Esophagus muscularis mucosa (tissue), 4 donors: ENCODE measurements at places on chromosomes 5 and 9. TPM values are rescaled to one million over a fixed set of nuclear protein-coding genes. Genes with fewer than 3 reads are reported as not detected.

CTSL gene
- total RNA-seq = 387 TPM

IFNA2 gene
- not detected for total RNA-seq

DPM2 gene
- total RNA-seq = 9.8 TPM

IL3 gene
- not detected for total RNA-seq

UBAC1 gene
- 64.8 TPM for total RNA-seq

PLCXD3 gene
- 2.0 TPM for total RNA-seq

IRX4 gene
- total RNA-seq = not detected
